Activated T-helper 1 cell treated with anti-CD3 and anti-CD28 coated beads, Interleukin-12 subunit alpha, Interleukin-12 subunit beta, Interleukin-2, Interleukin-4 antibody, amounts not matched to agents 30 ng/mL and 10 ng/mL and 1 ng/mL, durations not matched to agents 14 hours and 24 hours and 36 hours (primary cell): ENCODE measurements at places on chromosomes 2 and 18. TPM values are rescaled to one million over a fixed set of nuclear protein-coding genes. Genes with fewer than 3 reads are reported as not detected.

GRCh38 chr2:74597410-74597809, 42.9 kb downstream of the DOK1 start:
- no peak for DNase-seq

The PDE11A gene
- not detected in 2 replicates for total RNA-seq

The DSC3 gene
- total RNA-seq = not detected in 2 replicates

- no peak for DNase-seq
These were observed 178.9 kb upstream of the SERPINE2 start for GRCh38 chr2:224217962-224218347.

The FAM228A gene
- not detected in 2 replicates for total RNA-seq

GRCh38 chr2:40797120-40797519, 345.2 kb upstream of the SLC8A1 start:
- no peak for DNase-seq

The PMAIP1 gene
- total RNA-seq = 57.2 and 59.5 TPM in 2 replicates

The TEX44 gene
- total RNA-seq = not detected in 2 replicates

The NOSTRIN gene
- not detected in 2 replicates for total RNA-seq

- no peak for DNase-seq
These were observed 26.4 kb upstream of the B4GALT6 start for GRCh38 chr18:31710826-31711225.

DNA sequence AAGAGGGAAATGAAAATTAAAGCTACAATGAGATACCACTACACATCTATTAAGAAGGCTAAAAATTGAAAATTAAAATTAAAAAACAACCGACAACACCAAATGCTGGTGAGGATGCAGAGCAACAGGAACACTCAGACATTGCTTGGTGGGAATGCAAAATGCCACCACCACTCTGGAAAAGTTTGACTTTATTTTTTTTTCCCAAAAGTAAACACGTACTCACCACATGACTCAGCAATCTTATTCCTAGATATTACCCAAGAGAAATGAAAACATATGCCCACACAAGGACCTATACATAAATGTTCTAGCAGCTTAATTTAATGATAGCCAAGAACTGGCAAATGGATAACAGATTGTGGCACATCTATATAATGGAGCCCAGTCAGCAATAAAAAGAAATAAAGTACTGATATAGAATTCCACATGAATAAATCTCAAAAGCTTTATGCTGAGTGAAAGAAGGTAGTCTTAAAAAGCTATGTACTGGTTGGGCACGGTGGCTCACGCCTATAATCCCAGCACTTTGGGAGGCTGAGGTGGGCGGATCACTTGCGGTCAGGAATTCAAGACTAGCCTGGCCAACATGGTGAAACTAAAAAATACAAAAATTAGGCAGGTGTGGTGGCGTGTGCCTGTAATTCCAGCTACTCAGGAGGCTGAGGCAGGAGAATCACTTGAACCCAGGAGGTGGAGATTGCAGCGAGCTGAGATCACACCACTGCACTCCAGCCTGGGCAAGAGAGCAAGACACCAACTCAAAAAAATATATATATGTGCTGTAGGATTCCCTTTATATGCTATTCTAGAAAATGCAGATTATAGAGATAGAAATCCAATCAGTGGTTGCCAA, 4.2 kb upstream of the PROC start:
- no peak for DNase-seq

The ABCG5 gene
- total RNA-seq = not detected in 2 replicates

The SALL3 gene
- not detected in 2 replicates for total RNA-seq

The GLB1L gene
- total RNA-seq = 4.6 and 4.9 TPM in 2 replicates

DNA sequence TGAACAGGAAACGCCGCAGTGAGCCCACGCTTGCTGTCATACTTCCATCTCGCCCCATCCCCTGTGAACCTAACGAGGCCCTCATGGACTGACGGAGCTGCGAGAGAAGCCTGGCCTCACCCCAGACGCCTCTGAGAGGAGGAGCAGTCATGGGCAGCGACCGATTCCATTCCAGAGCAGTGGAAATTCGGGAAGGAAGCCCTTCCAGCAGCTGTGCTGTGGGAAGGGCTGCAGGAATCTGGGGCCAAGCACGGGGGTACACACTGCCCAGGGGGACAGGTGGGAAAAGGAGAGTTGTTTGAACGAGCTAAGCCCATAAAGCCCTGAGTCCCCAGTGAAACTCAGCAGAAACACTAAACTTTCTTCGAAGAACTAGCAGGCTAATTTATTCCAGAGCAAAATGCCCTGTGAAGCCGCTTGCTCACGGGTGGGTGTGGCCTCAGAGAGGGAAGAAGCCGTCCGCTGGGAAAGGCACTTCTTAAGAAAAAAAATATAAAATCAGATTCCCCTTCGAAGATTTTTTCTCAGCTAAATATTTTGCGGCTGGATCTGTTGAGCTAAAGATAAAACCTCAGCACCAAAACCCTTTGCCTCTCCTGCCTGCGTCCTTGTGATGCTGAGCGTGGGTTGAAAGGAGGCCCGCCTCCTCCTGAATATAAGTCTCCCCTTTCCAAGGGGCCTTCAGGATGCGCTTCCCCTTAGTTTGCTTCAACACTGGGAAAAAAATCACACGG, 38.2 kb downstream of the ANKMY1 start:
- DNase-seq = no peak

The LYPD6 gene
- not detected in 2 replicates for total RNA-seq

DNA sequence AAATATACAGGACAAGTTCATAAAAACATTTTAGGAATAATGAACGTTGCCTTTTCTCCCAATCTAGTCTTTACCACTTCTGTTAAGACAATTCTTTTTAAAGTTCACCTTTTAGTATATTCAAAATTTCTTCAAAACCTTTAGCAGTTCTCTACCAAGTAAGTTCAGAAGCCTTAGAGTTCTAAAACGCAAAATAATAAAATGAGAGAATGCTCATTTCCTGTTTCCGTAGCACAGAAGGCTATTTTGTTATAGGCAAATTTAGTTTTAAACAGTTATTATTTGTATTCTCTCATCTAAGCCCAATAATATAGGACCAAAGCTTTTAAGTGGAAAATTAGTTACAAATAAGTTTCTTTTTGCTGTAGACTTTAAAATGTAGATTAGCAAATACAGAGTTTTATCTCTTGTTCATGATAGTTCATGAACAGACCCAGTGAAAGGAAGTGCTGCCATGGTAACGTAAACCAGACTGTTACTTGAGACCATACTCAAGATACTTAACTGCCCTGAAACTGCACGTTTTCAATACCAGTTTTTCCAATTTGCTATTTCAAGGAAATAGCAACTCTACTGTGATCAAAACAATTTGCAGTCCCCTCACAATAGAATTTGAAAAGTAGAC, 173.1 kb upstream of the STON1 start:
- DNase-seq = peak; percentile 9

DNA sequence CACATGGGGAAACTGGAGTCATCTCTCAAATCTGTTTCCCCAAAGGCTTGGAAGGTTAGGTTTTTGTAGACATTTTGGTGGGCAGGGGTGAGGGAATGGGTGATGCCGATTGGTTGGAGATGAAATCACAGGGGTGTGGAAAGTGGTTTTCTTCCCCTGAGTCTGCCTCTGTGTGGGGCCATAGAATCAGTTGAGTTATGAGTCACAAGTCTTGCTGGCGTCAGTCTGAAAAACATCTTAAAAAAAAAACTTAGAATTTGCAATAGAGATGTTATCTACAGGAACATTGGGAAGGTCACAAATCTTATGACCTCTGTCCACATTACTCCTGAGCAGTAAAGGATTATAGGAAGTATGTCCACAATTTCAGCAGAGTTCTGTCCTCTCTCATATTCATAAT, 314.6 kb downstream of the CNTNAP5 start:
- no peak for DNase-seq

GRCh38 chr2:158729451-158729850, 65.7 kb upstream of the DAPL1 start:
- no peak for DNase-seq

DNA sequence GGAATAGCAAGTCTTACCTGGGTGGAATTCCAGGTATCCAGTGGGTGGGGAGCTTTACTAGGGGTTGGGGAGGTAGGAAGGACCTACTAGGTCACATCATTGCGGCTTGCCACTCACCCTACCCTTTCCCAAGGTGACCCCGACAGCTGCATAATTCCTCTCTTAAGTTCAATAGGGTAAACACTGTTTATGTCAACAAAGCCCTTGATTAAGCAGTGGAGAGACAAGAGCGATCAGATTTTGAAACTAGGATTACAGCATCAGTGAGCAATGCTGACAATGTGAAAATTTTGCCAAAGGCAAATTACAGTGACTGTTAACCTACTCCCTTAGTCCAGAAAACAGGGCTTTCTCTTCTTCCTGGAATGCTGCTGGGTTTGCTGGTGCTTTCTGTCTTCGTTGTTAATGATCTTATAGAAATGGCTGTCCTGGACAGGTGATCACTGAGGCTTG, 14.5 kb downstream of the SLC19A3 start:
- DNase-seq = no peak

DNA sequence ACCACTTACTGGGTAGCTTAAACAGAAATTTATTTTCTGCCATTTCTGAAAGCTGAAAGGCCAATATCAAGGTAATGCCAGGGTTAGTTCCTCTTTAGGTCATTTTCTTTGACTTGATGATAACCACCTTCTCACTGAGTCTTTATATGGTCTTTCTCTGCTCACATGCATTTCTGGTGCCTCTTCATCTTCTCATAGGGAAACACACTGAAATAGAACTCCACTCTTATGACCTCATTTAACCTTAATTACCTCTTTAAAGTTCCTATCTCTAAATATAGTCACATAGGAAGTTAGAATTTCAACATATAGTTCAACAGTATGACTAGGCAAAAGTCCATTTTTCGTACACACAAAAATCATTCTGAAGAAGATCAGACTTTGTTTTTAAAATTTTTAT, 616.8 kb upstream of the VRK2 start:
- no peak for DNase-seq

GRCh38 chr2:1990151-1990589, 245.9 kb upstream of the PXDN start:
- no peak for DNase-seq

DNA sequence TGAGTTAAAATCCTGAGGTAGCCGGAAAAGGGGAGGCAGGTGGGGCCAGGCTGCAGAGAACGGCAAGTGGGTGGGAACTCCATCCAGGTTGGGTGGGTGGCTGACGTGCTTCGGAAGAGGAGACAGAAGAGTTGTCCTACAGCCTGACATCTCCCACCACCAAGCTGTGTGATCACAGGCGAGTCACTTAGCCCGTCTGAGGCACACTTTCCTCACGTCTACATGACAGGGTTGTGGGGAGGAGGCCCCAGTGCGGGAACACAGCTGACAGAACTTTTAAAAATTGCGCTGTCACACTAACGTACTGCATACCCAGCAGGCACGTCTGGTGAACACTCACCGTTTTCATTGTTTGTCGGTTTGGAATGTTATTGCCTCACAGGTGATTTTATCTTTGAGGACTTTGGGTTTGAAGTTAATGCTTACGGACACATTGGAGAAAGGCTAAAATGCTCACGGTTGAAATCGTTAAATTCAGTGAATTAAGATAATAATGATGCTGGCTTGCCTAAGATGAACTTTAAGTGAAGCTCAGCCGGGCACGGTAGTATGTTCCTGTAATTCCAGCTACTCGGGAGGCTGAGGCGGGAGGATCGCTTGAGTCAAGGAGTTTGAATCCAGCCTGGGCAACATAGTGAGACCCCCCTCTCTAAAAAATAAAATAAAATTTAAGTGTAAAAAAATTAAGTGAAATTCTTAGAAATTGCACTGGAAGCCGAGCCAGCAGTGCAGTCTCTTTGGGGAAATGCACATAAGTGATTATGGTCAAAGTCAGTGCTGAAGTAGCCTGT, 8.9 kb downstream of the EMILIN2 start:
- DNase-seq = no peak

The LINC00305 gene
- not detected in 2 replicates for total RNA-seq

- DNase-seq = no peak
These were observed 159.0 kb downstream of the NUP35 start for GRCh38 chr2:183283209-183283608.

The ATG4B gene
- total RNA-seq = 116 and 126 TPM in 2 replicates

DNA sequence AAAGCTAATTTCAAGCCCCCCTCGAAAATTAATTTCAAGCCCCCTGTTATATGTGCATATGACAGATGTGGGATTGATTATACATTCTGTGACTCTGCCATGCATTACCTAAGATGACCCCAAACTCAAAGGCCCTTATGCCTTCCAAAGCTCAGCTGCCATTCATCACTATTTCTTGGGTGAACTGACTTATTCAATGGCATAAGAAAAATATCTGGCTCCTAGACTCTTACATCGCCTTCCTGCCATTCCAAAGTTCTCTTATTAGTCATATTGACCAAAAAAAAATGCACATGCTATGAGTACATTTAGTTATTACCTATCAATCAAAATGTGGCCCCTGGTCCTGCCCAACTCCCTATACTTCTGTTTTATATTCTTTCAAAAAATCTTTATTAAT, 291.8 kb upstream of the CHAC2 start:
- DNase-seq = no peak

The TLX2 gene
- total RNA-seq = 1.2 and 1.5 TPM in 2 replicates

DNA sequence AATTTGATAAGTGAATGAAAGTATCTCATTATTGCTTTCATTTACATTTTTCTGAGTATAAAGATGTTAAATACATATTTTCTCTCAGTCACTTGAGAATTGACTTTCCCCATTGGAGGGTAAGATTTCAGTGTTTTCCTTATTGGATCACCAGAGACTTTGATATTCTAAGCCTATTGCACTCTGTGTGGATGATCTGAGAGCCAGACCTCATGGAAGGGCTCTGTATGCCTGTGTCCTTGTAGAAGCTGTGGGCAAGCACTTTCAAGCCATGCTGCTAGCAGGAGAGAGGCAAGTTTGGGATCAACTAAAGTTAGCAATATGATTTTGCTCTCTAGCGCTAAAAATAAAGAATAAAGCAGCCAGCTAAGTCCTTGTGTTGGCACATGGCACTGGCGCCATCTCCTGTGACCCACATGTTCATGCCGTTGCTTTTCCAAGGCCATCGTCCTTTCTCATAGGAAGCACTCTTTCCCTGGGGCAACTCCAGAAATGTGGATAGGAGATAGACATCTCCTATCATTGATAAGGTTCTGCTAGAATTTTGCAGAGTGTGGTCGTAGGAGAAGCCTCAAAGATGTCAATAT, 72.6 kb downstream of the AOX1 start:
- no peak for DNase-seq

GRCh38 chr2:60756097-60757087, at the start of gene PAPOLG:
TSS of gene PAPOLG (plus strand) at chr2:60756268. CDS start at chr2:60756479, 211 bp downstream.
- DNase-seq = peak; percentile 94
